ENCODE measurements at places on chromosomes 3 and 15. TPM values are rescaled to one million over a fixed set of nuclear protein-coding genes. Genes with fewer than 3 reads are reported as not detected.

SNTN gene
- not detected for total RNA-seq

COPG1 gene
- total RNA-seq: 120 TPM

GABRB3 gene
- total RNA-seq: 0.52 TPM

GPR176 gene
- total RNA-seq: 6.3 TPM

IL17RD gene
- total RNA-seq: 18.8 TPM

ZPLD1 gene
- not detected for total RNA-seq

IMPG2 gene
- total RNA-seq: 2.6 TPM

GUCA1C gene
- total RNA-seq: not detected

NAALADL2 gene
- total RNA-seq: 17.7 TPM

ATP13A5 gene
- total RNA-seq: not detected

SLC28A2 gene
- total RNA-seq: not detected

FBXO40 gene
- total RNA-seq: 4.2 TPM

CX3CR1 gene
- 3.1 TPM for total RNA-seq

NGRN gene
- total RNA-seq: 67.3 TPM

RFX7 gene
- total RNA-seq: 7.3 TPM

STRIT1 gene
- 1.0 TPM for total RNA-seq

AADACL2 gene
- not detected for total RNA-seq

SLCO2A1 gene
- total RNA-seq: 0.52 TPM

MYH15 gene
- total RNA-seq: 0.52 TPM

EEFSEC gene
- 2.6 TPM for total RNA-seq

AMOTL2 gene
- total RNA-seq: 56.9 TPM

P2RY1 gene
- 5.2 TPM for total RNA-seq

ARL14 gene
- not detected for total RNA-seq

PLA2G4D gene
- not detected for total RNA-seq

HERC2 gene
- total RNA-seq: 56.4 TPM

STRA6 gene
- total RNA-seq: 1.0 TPM

SH2D7 gene
- total RNA-seq: not detected

TRH gene
- 0.52 TPM for total RNA-seq

CYP1A1 gene
- total RNA-seq: not detected

CCDC51 gene
- total RNA-seq: 9.9 TPM

LNP1 gene
- total RNA-seq: 7.3 TPM

KIF7 gene
- 4.7 TPM for total RNA-seq

RPN1 gene
- total RNA-seq: 159 TPM

LRRN1 gene
- 19.8 TPM for total RNA-seq

GOLGA6B gene
- total RNA-seq: not detected

UNC13C gene
- total RNA-seq: 3.1 TPM

CPA3 gene
- 5.2 TPM for total RNA-seq

SIDT1 gene
- total RNA-seq: 2.1 TPM

OPA1 gene
- 38.1 TPM for total RNA-seq

ACTL6A gene
- 40.7 TPM for total RNA-seq

RBPMS2 gene
- total RNA-seq: under 0.01 TPM

SH3GL3 gene
- total RNA-seq: 6.3 TPM

PRKCI gene
- total RNA-seq: 21.9 TPM

PLIN1 gene
- 39.7 TPM for total RNA-seq

NDN gene
- total RNA-seq: 190 TPM

C3orf52 gene
- total RNA-seq: 3.7 TPM

NR2F2 gene
- 12.0 TPM for total RNA-seq

ZNF385D gene
- total RNA-seq: 9.4 TPM

ZNF660 gene
- 3.1 TPM for total RNA-seq

KLHL40 gene
- total RNA-seq: 179 TPM

CYP8B1 gene
- not detected for total RNA-seq

GPR149 gene
- total RNA-seq: not detected

B3GALNT1 gene
- total RNA-seq: 18.8 TPM

ACAD11 gene
- total RNA-seq: 24.5 TPM

KBTBD13 gene
- 1.6 TPM for total RNA-seq

WDR76 gene
- 5.7 TPM for total RNA-seq
